ENCODE measurements at places on chromosomes 2 and 18.

DNA sequence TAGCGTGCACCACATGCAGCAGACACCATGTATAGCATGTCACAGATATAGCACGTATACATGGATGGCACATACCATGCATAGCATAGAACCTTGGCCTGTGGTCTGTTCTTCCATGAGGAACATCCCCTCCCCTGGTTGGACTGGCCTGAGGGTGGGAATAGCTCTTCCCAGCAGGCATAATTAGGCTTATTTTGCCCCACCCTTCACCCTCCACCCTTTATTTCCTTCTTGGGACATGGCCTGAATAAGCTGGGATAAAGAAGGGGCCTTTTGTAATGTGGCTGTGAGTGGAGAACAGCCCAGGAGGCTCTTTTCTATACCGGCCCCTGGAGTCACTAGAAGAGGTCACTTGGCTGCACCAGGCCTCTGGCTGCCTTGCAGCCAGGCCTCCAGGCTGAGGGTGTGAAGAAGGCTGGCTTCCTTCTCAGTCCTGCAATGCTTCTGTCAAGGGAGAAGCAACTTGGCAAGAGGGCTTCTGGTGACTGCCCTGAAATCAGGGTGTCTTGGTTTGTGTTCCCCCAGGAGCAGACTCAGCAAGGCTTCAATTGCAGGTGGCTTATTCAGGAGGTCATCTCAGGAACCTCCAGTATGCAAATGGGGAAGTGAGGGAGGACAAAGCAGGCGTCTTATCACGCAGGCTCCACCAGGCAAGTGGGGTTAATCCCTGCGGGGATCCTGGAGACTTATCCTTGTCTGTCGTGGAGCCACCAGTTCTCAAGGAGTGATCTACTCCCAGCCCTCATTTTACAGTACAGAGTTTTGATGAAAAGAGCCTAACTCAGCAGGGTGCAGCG is 68.2 kb downstream of the HS6ST1 start:
- no peak for DNase-seq

GRCh38 chr18:32695534-32695933 is 77.3 kb downstream of the KLHL14 start:
- no peak for DNase-seq

GRCh38 chr2:185952100-185952499 is 213.5 kb downstream of the FSIP2 start:
- DNase-seq: no peak

DNA sequence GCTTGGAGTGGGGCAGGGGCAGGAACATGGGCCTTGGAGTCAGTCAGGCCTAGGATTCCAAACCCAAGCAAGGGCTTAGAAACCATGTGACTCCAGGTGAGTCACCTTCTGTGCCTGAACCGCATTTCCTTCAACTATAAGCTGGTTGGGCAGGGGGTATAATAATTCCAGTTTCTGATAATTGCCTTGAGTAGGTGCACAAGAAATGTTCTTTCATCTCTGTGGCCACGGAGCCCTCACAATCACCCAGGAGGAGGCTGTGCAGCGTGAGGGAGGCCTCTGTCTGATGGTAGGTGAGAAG is 112.1 kb upstream of the HAAO start:
- DNase-seq: no peak

GRCh38 chr2:217912098-217913024 is 90.4 kb downstream of the TNS1 start:
- DNase-seq: no peak

GRCh38 chr2:146853741-146854444 is 990.9 kb upstream of the ACVR2A start:
- no peak for DNase-seq

DNA sequence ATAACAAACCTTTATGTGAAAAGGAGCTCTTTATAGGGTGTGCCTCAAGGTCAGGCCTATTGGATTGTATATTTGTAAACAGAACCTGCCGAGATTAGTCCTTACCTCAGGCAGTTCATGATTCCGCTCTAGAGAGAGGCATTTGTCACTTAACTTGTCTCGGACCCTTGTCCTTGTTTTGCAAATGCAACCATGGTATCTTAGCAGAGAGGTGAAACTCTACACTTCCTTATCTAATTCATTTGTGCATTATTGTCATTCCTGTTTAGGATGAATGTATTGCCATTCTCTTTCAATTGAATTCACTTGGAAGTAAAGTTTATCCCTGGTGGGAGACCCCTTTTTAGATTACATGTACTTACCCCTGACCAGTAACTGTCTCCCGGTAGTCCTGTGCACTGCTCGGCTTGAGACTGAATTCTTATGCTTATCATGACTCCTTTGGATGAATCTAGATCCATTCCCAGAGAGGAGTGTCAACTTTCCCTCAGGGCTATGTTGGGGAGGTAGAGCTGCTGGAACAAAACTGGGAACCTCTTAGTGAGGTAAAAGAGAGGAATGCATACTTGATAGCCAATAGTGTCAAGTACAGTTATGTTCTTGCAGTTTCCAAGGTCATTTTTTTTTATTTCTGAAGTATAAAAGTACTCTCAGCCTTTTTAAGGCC is 46.6 kb downstream of the SGPP2 start:
- DNase-seq: no peak

DNA sequence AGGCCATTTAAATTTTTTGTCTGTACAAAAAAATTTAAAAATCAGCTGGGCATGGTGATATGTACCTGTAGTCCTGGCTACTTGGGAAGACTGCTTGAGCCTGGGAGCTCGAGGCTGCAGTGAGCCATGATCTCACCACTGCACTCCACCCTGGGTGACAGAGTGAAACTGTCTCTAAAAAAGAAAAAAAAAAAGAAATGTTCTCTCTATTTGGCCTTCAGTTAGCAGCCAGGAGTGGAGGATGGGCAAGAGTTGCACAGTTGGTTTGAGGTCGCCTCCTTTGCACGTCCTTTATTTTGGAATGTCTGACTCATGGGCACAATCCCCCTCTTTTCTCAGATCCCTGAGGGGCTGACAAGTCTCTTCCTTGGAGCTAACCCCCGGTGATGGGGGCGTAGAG is 26.3 kb downstream of the ITM2C start:
- DNase-seq: no peak

- DNase-seq: no peak
These were observed 131.1 kb downstream of the RBMS1 start for GRCh38 chr2:160362541-160362940.

- DNase-seq: no peak
These were observed 398.6 kb downstream of the DCDC2C start for GRCh38 chr2:4101936-4102335.

DNA sequence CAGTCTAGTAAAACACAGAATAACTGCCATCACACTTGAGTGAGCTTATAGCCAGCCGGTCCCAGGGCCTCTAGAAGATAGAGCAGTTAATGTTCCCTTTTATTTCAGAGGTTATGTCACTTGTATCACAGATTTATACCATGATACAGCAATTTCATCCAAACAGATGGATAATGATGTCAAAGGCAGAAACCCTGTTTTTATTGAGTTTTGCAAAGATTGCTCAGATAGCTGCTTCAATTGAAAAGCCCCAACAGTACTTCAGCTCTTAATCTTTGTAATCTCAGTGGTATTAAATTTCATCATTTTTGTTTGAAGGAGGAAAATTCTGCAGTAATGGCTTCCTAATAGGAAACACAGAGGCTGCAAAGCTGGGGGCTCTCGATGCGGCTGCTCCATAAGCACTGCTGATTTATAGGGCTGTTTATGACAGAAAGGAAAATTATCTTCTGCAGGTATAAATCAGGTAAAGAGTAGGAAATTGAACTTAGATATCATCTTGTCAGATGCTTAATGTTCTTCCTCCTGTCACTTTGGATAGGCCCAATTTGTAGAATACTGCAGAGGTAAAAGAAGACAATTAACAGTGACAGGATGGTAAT is 112.3 kb downstream of the LNPK start:
- DNase-seq: no peak

DNA sequence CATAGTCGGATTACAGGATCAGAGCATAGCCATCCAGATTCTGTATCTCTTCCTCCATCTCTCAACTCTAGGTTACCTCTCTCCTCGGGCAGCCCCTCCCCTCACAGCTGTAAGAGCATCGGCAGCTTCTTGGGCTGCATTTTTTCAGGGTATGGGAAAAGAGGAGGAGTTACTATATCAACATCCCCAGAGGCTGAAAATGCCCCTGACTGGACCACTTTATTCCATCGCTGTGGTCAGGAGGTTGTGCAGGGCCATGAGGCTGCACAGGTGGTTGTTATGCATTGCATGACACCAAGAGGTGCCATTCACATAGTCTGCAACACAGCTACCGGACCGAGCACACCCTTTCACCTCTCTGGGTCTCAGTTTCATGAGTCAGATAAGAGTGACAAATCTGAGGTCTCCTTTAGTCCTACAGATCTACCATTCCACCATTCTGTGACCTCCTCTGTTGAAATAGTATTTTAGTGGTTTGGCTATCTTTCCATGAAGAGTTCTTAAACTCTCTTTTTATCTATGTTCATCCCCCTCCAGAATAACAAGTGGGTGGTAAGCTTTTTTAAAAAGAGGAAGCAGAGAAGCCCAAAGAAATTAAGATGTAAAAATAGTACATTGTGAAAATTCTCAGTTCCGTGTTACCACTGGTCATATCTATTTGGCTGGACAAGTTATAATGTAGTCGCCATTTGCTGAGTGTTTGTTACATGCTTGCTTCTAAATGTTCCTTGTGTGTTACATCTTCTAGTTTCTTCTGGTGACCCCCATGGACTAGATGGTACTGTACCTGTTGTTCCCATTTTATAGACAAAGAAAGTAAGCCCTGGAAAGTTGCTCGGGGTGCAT is 56.6 kb upstream of the SLC1A4 start:
- DNase-seq: no peak

GRCh38 chr2:85794038-85794441 is 40.2 kb downstream of the ATOH8 start:
- DNase-seq: no peak

DNA sequence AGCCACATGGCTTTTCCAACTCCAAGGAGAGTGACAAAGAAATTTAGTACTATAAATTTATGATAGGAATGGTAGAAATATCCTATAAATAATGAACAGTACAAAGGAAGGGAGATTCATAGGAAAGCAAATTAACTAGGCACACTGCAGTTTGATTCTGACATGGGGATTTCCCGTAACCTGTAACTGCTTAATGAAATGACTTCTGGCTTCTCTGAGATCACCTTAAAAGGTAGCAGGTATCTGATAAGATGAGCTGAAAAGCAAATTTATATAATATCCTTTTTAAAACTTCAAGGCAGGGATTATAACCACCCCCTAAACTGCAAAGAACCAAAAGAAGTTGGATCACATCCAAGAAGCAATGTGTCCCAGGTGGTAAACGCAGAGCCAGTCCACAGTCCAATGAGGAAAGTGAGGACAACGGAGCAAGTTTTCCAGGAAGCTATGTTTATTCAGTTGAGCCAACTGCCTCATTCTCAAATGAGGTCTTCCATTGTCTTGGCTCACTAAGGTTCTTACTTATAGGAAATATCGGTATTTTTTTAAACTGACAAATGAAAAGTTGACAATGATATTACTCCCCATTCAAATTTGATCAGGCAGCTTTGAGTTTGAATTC is 43.0 kb downstream of the WIPF1 start:
- DNase-seq: no peak

- no peak for DNase-seq
These were observed 260.6 kb downstream of the CLIP4 start for GRCh38 chr2:29375843-29376242.

DNA sequence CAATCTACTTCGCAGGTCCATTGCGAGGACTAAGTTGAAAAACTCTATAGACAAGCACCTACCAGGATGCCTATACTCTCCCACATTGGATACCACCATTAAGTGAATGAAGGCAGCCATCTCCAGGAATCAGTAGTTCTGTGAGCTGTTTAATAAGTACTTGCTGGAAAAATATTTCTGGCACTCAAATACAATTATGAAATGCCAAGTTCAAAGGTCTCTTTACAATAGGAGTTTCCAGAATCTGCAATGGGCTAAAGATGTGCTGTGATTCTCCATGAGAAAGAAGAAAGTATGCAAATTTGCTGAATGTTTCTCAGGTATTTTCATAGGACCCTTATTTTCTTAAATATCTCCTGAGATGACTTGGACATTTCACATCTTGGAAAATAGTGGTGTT is 103.0 kb downstream of the AP1S3 start:
- no peak for DNase-seq

GRCh38 chr2:1137264-1137663 is 186.6 kb downstream of the SNTG2 start:
- no peak for DNase-seq

GRCh38 chr18:448116-448790 is 52.2 kb downstream of the COLEC12 start:
- DNase-seq: no peak

GRCh38 chr2:203438528-203438927 is 96.6 kb downstream of the RAPH1 start:
- no peak for DNase-seq

Measured in activated T-helper 1 cell treated with anti-CD3 and anti-CD28 coated beads, Interleukin-2, amount 50 U/mL, for 16 hours (primary cell).